Muscle of leg (tissue), 16 donors: ENCODE measurements at places on chromosomes 1 and 21. TPM values are rescaled to one million over a fixed set of nuclear protein-coding genes. Genes with fewer than 3 reads are reported as not detected.

Gene AMPD1
- 49.3 TPM for total RNA-seq

Gene SLC35D1
- 6.3 TPM for total RNA-seq

Gene LRRC38
- 11.9 TPM for total RNA-seq

Gene OR6K3
- not detected for total RNA-seq

Gene OPTC
- not detected for total RNA-seq

Gene OR2T29
- total RNA-seq: not detected

Gene SLC44A5
- total RNA-seq: 0.27 TPM

Gene TRAPPC10
- 12.0 TPM for total RNA-seq

Gene AMY2A
- not detected for total RNA-seq

Gene GPR89A
- total RNA-seq: 16.9 TPM

Gene AQP10
- total RNA-seq: 0.04 TPM

Gene S100A7
- total RNA-seq: not detected

Gene OR2M3
- total RNA-seq: not detected

Gene CSF1
- total RNA-seq: 6.3 TPM

Gene C2CD4D
- total RNA-seq: not detected

Gene IFI44
- 10.4 TPM for total RNA-seq

Gene KIAA0319L
- 28.9 TPM for total RNA-seq
